ENCODE measurements at places on chromosomes 1 and 21. TPM values are rescaled to one million over a fixed set of nuclear protein-coding genes. Genes with fewer than 3 reads are reported as not detected.

The RNU1-4 gene
- total RNA-seq, result under 0.01 TPM

The ARHGAP30 gene
- total RNA-seq, result not detected

The HSPA6 gene
- under 0.01 TPM for total RNA-seq

The THEM5 gene
- total RNA-seq, result not detected

The PDC gene
- total RNA-seq, result not detected

All from fibroblast of villous mesenchyme (primary cell).